Gastrocnemius medialis (tissue), 4 donors: ENCODE measurements at places on chromosomes 13 and 19.

- no peak for DNase-seq
These were observed 120.9 kb downstream of the DLEU7 start for GRCh38 chr13:50722440-50723125.

DNA sequence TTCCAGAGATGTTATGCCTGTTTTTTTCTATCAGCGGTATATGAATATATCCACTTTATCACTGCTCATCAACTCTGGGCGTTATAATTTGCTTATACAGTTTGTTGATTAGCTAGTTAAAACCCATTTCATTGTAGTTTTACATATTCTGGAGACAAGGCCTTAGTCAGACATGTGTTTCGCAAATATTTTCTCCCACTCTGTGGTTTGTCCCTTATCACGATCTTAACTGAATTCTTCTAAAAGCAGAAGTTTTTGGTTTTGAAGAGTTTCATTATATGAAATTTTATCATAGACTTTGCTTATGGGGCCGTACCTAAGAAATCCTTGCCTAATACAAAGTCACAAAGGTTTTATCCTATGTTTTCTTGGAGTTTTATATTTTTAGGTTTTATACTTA, 84.6 kb downstream of the FRY start:
- DNase-seq: no peak

DNA sequence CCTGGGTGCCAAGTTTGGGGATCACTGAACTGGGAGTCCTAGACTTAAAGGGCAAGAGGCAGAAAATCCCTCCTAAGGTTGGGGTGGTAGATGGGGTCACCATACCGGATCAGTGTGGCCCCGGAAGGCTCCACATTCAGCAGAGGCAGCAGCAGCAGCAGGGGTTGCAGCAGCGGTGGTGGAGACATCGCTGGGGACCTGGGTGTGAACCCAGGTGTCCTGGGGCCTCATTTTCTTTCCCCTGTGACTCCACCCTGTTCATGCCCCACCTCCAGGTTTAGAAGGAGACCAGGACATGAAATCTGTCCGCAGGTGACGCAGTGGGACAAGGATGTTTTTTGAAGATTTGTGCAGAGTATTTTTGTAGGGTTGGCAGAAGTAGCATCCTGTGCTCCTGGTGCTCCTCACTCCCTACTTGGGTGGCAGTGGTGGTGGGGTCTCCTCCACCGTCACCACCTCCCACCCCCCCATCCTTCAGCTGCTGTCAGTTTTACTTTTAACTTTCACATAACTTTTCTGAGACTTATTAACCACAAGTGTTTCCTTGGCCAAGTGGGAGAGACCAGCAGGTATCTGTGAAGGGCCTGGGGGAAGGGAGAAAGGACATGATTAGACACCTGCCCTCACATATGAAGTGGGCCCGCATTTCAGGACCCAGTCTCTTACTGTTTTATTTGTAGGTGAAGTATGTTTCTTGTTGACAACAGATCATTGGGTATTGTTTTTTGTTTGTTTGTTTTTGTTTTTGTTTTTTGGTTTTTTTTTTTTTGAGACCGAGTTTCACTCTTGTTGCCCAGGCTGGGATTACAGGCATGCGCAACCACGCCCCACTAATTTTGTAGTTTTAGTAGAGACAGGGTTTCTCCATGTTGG, at the start of gene NAPSA:
Gene NAPSA, minus strand, starts transcription at position 206 of the 873 bp plus-strand sequence. Its CDS starts 18 bp downstream, at position 188.
- no peak for DNase-seq

- no peak for DNase-seq
These were observed 16.2 kb upstream of the KATNAL1 start for GRCh38 chr13:30323524-30323923.

- no peak for DNase-seq
These were observed 20.0 kb upstream of the ZSCAN18 start for GRCh38 chr19:58117841-58118575.

GRCh38 chr19:45767881-45768654, 984 bp downstream of the SIX5 start:
- DNase-seq: peak; percentile 62

DNA sequence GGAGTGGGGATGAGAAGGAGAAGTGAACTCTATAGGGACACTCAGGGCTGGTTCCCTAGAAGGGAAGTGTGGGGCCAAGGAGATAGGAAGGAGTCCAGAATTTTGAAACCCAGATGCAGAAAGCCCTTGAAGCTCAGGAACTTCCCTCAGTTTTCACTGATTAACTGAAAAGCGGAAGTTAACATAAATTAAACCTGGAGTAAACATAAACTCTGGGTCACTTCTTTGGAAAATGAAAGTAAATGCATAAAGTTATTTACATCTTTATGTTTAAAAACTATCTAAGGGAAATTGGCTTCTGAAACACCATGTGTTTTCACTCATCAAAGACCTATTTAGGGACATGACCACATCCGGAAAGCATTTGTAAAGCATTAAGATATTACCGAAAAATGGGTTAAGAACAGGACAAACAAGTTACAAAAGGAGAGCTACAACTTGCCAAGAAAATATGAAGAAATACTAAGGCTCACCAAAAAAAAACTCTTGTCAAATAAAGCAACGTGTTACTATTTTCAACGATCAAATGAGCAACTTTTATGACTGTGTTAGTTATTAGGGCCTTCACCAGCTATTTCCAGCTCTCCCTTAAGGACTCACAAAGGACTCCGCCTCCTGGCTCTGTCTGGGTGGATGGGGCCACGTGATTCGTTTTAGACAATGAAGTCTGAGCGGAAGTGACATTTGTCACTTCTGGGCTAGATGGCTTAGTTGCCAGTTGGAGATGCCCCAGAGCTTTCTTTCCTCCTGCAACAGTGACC, 439.1 kb upstream of the ZNF507 start:
- no peak for DNase-seq

- DNase-seq: no peak
These were observed 9.7 kb downstream of the DEDD2 start for GRCh38 chr19:42207767-42208271.

DNA sequence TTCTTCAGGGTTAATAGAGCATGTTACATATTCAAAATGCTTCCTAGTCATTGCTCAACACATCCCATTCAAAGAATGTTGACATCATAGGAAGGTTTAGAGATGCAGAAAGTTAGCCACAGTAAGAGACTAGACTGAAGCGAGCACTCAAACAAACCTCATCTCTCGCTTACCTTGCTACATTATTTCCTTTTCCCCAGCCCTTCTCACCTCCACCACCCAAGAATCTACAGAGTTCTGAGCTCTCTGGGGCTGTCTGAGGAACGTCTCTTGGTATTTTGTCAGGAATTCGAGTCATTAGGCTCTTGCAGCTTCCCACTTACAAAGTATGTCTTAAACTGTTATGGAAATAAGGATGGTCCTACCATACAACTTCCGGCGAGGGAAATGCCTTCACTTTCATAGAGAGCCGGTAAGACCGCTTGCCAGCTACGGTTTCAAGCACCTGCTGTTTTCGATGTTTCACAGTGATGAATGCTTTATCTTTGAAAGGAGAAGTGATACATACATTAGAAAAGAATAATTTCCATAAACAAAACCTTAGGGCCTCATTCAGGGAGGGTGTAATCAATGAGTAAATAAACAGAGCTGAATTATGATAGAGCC, 65.1 kb downstream of the FLT1 start:
- no peak for DNase-seq

GRCh38 chr13:97586941-97587340, 153.0 kb downstream of the RAP2A start:
- no peak for DNase-seq

DNA sequence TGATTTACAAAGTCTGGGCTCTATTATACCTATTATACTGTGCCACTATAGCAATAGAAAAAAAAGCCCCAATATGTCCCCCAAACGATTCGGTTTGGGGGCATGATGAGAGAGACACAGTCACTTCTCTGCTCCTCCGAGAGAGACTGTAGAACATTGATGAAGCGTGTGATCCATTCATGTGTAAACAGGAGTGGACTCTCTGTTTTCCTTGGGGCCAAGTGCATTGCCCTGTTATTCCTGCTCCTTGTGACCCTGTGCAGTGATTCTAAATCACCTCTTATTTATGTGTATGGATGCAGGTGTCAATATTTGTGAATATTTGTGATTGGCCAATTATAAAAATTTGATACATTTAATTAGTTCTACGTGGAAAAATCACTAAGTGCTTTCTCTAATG, 17.0 kb downstream of the F10 start:
- no peak for DNase-seq

- DNase-seq: no peak
These were observed 133.8 kb downstream of the CRYL1 start for GRCh38 chr13:20391597-20392452.

DNA sequence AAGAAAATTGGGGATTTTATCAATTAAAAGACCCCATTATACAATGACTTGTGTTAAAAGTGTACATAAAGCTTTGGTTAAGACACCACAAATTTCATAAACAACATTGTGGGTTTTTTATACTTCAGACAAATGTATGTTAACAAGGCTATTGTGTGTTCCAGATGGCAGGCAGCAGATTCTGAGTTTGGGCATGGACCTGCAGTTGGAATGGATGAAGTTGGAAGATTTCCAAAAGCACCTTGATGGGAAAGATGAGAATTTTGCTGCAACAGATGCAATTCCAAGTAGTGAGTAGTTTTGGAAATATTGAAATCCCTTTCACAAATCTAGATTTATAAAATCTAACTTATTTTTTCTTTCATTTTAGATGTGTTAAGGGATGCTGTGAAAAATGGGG, 25.4 kb downstream of the MPHOSPH8 start:
- no peak for DNase-seq

GRCh38 chr13:40394304-40394985, 272.0 kb downstream of the FOXO1 start:
- no peak for DNase-seq

- no peak for DNase-seq
These were observed 4.8 kb upstream of the DACH1 start for GRCh38 chr13:71871844-71872243.

DNA sequence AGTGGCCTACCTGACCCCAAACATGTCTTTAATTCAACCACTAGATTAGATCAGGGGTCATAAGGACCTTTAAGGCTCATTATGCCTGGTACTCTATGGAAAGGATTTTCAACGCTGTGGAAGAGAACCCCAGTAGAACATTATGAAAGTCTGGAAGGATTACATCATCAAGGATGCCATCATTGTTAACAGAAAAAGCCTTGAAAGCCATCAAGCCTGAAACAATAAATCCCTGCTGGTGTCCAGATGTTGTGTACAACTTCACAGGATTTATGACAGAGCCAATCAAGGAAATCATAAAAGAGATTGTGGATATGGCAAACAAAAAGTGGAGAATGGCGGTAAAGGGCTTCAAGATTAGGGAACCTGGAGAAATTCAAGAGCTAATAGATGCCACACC, 59.7 kb downstream of the NAA16 start:
- no peak for DNase-seq

DNA sequence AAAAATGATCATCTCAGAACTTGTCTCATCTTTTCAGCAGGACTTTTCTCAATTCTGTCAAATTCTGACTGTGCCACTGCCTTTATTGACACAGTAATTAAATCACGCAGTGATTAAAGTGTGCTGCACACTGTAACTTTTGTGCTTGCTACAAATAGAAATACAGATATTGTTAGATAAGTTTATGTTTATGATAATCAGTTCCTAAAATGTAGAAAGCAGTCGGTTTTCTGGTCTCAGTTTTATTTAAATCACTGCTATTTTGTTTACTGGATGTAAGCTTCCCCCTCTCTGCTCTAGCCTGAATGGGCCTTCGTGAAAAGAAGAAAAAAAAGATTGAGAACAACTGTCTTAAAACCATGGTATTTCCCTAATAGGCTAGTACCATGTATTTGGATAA, 258.8 kb upstream of the STARD13 start:
- no peak for DNase-seq

- DNase-seq: no peak
These were observed 5.6 kb downstream of the SNRPA start for GRCh38 chr19:40756502-40757110.

GRCh38 chr19:48696353-48697010, 711 bp downstream of the FUT2 start:
- DNase-seq: no peak

DNA sequence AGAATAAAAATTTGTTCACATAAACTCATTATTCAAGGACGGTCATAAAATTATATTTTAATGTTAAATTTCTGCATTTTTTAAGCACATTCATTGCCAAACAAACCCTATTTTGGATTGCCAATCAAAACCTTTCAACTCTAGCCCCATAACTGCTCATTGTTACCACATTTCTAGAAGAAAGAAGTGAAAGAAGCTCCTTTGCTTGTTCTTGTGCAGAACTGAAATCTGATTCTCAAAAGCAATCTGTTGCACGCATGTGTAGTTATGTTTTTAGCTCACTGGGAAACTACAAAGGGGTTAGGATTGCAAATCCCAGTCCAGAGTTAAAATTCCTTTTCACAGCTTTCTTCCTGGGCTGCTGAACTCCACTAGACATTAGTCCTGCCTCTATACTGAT, 109.5 kb upstream of the MIR17HG start:
- DNase-seq: no peak

DNA sequence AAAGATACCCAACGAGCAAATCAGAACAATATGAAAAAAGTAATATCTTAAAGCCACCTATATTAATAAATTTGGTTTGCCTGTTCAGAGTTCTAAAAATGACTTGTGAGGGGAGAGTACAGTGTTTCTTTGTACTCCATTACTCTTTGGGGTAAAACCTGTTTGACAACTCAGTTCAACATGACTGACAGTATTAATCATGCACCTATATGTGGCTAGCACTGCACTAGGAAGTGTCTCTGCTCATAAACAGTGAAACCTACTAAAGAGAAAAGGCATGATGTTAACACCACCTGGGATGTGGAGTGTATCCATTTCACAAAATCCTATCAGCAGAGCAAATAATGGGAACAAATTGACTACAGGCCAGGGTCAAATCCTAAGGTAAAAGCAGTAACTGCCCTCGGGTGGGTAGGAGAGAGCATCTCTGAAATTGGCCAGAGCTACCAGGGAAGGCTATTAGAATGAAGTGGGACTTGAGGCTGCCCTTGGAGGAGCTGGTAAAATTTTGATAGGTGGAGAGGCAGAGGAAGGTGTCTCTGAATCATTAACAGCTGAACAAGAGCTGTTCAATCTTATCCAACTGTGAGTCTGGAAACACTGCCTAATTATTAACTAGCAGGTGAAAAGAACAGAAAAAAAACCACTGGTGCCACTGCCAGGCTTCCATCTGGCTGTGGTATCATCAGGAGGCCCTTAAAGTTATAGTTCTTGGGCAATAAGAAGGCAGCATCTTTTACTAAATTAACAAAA, 365.1 kb downstream of the DNAJC15 start:
- DNase-seq: no peak

DNA sequence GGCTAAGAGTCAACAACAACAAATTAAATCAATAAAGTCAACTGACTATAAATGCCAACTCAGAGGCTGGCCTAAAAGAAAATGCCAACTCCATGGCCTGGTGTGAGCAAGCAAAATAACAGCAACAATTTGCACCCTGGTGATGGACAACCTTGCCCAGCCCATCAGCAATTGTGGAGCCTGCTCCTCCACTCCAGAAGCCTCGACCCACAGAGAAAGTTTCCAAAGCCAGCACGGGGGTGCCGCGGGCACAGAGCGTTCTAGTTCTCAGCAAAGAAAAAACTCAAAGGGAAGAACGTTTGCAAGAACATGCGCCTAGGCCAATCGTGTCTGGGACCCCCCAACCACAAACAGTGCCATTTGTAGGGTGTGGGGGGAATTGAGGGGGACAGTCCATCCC, 11.3 kb downstream of the EPS15L1 start:
- no peak for DNase-seq
